ENCODE measurements at places on chromosomes 1 and 21. TPM values are rescaled to one million over a fixed set of nuclear protein-coding genes. Genes with fewer than 3 reads are reported as not detected.
A peak's percentile ranks its signal among the peaks of the same experiment; 100 is the strongest.

Gene HES3
- not detected for total RNA-seq

GRCh38 chr1:185069202-185069772 lies 23.9 kb downstream of the RNF2 start:
- no peak for DNase-seq

- no peak for DNase-seq
These were observed 262.7 kb upstream of the RGS18 start for GRCh38 chr1:191895462-191896058.

DNA sequence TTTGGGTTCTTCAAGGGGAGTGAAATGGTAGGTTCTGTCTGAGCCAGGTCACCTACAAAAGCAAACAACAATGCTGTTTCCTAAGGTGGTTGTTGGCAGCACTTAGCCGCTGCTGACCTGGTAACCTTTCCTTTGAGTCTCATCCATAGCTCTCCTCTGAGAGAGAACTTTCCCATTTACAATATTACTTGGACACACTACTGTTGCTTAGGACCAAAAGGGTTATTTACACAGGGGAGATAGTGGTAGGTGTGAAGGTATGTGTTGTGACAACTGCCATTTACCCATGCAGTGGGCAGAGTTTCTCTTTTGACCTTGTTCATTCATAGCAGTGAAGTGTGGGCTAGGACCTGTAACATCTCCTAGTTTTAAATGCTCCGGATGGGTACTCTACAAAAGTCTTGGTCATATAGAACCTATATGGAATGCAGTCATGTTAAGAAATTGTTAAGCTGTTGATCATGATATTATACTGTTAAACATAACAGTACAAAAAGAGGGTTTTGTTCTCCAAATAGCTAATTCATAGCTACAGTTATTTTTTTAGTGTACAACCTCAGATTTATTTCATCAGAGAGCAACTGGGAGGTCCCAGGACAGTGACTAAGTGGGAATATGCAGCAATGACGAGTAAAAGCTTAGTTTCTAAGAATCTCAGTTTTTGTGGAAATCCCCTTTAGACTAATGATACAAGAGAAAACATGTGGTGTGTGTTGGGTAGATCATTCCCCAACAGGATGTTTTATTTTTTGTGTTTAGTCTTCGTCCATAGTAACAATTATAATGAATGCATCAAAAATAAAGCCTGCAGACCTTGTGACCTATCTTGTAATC lies 219.7 kb downstream of the NFIA start:
- DNase-seq = no peak

- no peak for DNase-seq
These were observed 9.3 kb downstream of the MAP3K21 start for GRCh38 chr1:233336554-233337456.

Gene AIM2
- 101 TPM for total RNA-seq

Gene SLC9C2
- total RNA-seq = not detected

Gene ANKRD34A
- 4.1 TPM for total RNA-seq

DNA sequence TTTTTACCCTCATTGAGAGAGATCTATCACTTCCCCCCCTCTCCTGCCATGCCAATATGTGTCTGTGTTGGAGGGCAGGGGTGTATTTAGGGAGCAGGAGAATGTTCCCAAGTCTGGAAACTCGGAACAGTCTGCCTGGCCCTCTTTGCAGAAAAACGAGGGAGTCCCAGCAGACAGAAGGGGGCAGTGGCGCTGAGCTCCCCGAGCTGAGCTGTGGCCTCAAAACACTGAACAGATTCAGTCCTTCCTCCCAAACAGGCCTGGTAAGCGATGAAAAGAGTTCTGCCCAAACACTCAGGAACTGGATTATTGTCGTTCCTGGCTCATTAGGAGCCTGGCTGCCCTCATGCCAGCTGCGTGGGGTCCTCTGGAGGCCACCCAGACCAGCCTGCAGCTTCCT lies 981 bp downstream of the CLDN14 start:
- no peak for DNase-seq

DNA sequence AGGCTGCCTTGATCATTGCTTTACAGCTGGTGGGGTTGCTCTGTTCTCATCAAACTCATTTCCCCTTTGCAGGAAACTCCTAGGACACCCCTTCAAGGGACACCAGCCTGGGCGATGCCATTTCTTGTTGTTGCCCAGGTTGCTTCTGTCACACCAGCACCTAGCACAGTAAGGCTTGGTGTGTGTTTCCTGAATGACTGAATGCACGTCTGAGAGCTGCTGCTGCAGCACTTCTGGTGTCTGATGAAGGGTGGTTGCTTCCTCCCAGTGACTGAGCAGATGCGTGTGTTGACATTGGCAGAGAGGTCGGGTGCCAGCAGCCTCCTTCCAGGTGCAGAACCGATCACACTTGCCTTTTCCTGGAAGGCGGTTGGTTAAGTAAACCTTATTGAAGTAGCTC lies 477.4 kb downstream of the CAMTA1 start:
- DNase-seq = no peak

Gene CD247
- 196 TPM for total RNA-seq

Gene FAM78B
- 1.2 TPM for total RNA-seq

DNA sequence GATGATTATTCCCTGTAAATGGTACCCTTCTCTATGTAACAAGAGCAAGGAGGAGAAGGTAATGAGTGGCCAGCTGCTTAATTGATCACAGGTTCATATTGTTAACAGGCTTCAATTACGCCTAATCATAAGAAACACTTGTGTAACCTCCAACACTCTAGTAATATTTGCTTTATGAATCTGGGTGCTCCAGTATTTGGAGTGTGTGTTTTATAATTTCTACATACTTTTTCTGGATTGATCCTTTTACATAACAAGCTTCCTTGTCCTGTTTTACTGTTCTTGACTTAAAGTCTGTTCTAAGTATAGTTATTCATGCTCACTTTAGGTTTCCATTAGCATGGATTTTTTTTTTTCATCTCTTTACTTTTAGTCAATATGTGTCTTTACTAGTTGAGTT lies 984.2 kb downstream of the AMY1C start:
- DNase-seq = no peak

Gene URB2
- 27.0 TPM for total RNA-seq

GRCh38 chr1:11823366-11824137 lies 17.6 kb downstream of the CLCN6 start:
- DNase-seq = no peak

Gene GFI1
- 99.4 TPM for total RNA-seq

- no peak for DNase-seq
These were observed 23.4 kb downstream of the KCNQ4 start for GRCh38 chr1:40806731-40807695.

DNA sequence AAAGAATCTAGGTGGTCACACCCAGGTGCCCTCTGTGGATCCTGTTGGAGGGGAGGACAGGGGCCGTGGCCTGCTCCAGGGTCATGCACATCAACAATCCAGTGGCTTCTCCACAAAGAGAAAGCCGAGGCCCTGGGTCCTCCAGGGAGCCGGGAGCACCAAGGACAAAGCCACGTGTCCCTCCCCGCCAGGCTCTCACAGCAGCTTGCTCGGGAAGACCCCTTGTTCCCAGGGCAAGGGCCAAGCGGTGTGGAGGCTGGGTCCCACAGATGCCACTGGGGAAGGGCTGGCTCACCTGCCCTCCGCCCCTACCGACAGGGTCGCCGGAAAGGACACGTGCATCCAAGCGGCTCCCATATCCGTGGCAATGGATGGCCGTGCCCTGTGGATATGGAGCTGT lies 192.9 kb upstream of the VAMP3 start:
- DNase-seq = no peak

DNA sequence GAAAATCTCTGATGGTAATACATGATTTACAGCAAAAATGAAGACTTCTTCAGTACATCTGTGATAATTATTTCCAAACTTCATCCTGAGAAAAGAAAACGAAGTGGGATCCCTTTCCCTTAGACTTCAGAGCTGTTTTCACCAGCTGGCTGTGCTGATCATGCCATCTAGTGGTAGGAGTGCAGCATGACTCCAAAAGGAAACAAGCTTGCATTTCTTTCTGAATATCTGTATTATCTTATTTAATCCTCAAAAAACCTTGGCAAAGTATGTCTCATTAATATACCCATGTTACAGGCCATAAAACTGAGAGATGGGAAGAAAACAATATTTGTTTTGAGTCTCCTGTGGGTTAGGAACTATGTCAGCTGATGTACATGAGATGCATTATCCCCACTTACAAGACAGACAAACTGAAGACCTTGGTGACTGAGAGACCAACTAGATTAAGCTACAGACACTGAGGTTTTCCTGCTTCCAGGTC lies 9.8 kb upstream of the GJA8 start:
- no peak for DNase-seq

Gene BARHL2
- not detected for total RNA-seq

- DNase-seq = no peak
These were observed 308.3 kb upstream of the USP25 start for GRCh38 chr21:15421441-15421881.

DNA sequence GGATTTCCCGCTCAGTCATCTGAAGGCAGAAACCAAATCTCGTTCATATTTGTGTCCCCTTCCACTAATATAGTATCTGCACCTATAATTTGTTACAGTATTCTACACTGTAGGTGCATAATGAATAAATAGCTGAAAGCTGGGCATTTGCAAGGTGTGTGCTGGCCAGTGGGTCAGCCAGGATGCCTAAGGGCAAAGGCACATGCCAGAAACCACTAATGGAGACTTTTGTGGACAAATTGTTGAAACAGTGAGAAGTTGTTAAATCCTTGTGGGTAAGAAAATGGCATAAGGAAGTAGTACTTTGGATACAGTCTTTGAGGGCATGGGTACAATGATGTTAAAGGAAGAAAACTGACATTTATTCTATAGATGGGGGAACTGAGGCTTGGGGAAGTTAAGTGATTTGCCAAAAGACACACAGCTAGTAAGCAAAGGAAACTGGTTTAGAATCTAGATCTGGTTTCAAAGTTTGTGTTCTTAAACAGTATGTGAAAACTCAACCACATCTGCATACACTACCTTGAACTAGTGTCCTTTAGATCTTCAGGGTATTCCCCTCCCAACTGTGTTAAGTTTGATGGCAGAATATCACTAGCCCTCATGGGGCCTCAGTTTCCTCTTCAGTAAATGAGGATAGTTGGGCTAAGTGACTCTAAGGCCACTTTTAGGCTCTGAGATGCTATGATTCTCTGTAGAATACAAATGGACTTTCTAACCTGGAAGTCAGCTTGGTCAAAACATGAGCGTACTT lies 26.5 kb upstream of the LRRC8C start:
- no peak for DNase-seq

DNA sequence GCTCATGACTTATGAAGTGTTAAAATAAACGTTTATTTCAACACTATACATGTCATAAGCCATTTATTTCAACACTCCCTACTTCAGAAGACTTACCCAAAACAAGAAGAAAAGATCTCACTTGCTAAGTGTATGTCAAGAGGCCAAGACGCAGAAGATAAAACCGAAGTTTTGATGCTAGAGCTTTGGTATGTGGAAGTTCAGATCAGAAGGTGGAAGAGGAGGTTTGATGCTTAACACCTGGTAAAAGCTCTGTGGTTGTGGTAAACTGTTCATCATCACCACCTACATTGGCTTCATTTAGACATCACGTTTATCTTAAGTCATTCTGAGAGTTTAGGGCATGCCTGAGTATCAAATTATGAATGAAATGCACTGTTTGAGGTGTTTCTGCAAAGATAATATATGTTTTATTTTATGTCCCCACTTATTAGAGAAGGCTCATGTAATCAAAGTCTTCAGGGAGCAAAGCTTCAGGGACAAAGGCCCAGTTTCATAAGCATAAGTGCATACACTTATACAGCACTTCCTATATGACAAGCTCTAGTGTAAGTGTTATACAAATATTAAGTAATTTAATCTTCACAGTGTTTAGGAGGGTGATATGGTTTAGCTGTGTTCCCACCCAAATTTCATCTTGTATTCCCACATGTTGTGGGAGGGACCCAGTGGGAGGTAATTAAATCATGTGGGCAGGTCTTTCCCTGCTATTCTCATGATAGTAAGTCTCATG lies 533.3 kb downstream of the PTBP2 start:
- DNase-seq = no peak

- no peak for DNase-seq
These were observed 18.3 kb upstream of the CAPN8 start for GRCh38 chr1:223683586-223684487.

DNA sequence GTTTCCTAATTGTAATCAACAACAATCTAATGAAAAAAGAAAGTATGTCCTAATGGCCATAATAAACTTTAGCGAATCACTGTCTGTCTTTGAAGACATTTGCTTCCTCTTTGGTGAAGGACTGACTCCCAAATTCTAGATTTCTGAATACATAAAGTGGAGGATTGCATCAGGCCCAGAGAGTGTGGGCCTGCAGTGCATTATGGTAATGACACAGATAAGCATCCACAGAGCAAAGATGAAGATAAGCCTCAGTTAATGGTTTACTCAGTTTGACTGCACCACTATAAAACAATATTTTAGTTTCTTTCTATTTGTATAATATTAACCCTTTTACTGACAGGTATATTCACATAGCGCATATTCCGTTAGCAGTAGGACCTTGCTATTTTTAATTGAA lies 365.5 kb downstream of the KCTD3 start:
- no peak for DNase-seq

Gene PEAR1
- 0.80 TPM for total RNA-seq

Gene NBPF15
- 34.6 TPM for total RNA-seq

- peak; percentile 60 for DNase-seq
These were observed 2.7 kb upstream of the KCNJ9 start for GRCh38 chr1:160078512-160079195.

Gene KRTAP19-3
- total RNA-seq = not detected

DNA sequence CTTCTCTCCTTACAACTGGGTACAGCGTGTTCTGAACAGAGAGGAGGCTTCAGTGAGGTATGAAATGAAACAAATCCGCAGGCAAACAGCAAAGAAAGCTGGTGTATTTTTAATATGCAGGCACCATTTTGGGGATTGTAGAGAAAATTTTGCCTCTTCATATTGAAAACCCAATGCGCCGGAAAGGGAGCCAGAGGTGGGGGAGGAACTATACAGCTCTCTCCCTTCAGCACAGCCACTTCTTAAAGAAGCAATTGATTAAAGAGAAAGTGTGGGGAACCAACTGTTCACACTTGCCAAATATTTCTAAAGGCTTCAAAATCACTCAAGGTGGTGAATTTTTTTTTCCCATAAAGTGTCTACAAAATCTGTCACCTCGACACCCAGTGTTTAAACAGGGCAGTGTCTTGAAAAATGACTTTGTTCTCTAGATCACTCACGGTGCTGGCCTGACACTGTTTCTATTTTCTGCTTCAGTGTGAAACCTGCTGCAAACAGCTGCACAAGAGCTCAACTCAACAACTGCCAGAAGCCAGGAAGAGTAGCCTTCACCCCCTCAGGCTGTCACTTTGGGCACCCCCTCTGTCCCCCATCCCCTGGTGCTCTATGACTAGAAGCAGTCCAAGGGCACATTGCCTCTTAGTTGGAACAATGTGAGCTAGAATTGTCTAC lies 123.8 kb upstream of the CTTNBP2NL start:
- DNase-seq = no peak

Gene S100A7A
- not detected for total RNA-seq

DNA sequence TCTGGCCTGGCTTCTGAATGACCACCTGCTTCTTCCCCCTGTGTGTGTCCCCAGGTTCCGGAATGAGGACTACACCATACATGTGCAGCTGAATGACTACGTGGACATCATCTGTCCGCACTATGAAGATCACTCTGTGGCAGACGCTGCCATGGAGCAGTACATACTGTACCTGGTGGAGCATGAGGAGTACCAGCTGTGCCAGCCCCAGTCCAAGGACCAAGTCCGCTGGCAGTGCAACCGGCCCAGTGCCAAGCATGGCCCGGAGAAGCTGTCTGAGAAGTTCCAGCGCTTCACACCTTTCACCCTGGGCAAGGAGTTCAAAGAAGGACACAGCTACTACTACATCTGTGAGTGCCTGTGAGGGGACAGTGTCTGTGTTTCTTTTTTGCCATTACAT lies 3.6 kb downstream of the EFNA1 start:
- DNase-seq = no peak
